NCI-H1048 (cell line): ENCODE measurements at places on chromosomes 6 and 20.
A peak's percentile ranks its signal among the peaks of the same experiment; 100 is the strongest.

DNA sequence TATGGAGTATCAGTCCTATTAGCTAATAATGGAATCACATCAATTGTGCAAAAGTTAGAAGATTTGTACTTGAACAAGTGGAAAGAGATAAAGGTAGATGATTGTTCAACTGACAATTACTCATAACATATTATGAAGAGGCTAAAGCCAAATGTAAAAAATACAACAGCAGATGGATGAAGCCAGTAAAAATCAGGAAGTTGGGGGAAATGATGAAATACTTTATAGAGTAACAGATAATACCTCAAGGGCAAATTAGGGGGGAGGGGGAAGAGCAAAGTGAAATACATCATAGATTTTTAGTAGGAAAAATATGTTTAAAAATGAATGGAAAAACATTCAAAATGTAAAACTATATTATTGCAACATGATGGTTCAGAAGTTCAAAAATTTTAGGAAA, 114.0 kb downstream of the PDSS2 start:
- DNase-seq: no peak

DNA sequence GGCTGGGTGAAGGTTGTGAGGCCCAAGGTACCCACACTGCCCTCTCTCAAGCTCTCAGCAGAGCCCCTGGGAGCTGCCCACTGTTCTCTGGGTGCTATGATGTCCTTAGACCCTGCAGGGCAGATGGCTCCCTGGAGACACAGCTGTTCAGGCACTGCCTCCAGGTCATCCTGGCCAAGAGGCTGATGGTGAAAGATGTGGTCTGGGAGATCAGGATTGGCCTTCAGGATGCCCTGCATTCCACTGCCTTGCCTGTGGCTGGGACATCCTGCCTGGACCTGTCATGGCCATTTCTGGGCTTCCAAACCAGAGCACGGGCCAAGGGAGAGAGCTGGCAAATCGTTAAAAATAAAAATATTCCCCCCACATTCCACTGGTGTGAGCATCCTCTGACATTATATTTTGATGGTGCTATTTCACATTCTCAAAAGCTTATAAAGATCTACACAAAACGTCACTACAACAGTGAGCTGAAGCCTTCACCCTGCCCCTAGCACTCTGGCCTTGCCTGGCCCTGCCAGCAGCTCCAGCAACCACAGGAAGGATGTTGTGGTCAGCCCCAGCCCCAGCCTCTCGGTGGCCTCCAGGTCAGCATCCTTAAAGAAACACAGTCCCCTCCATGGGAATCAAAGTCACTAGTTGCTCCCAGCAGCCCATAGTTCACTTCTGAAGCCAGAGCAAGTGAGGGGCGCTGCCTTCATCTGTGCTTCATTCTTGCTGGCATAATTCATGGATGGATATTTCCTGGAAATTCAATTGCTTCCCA, 13.5 kb upstream of the KCNK16 start:
- no peak for DNase-seq

GRCh38 chr6:79888587-79888986, 58.8 kb downstream of the ELOVL4 start:
- DNase-seq: no peak

DNA sequence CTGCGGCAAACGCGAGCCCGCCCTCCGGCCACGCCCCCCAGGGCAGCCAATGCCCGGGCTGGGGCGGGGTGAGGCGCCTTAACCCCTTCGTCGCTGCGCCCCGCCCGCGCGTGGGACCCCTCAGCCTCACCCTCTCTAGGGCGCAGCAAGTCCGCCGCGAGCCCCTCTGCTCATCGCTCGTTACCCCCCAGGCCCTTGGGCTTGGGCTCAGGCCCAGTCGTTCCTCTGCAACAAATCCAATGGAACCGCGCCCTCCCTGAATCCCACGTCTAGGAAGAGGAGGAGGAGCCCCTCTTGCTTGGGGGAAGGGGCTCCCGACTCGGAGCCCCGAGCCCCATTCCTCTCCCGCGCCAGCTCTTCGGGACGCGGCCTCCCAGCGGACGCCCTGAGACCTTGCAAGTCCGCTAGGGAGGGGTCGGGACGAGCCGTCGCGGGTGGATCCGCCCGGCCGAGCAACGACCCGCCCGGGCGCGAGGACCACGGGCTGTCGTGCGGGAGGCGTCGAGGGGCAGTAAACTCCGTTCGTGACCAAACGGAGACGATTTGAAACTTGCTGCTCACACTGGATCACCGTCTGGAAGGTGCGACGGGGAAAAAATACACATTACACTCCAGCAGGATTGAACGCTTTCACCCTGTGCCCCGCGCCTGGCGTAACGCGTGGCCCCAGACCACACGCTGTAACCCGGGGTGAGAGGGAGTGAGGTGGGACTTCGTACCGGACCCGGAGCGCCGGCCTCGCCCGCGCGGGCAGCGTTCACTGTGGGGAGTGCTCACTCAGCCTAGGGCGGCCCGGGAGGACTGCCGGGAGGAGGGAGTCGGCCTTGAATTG, 477 bp upstream of the LZTS3 start:
- DNase-seq: peak; percentile 70

DNA sequence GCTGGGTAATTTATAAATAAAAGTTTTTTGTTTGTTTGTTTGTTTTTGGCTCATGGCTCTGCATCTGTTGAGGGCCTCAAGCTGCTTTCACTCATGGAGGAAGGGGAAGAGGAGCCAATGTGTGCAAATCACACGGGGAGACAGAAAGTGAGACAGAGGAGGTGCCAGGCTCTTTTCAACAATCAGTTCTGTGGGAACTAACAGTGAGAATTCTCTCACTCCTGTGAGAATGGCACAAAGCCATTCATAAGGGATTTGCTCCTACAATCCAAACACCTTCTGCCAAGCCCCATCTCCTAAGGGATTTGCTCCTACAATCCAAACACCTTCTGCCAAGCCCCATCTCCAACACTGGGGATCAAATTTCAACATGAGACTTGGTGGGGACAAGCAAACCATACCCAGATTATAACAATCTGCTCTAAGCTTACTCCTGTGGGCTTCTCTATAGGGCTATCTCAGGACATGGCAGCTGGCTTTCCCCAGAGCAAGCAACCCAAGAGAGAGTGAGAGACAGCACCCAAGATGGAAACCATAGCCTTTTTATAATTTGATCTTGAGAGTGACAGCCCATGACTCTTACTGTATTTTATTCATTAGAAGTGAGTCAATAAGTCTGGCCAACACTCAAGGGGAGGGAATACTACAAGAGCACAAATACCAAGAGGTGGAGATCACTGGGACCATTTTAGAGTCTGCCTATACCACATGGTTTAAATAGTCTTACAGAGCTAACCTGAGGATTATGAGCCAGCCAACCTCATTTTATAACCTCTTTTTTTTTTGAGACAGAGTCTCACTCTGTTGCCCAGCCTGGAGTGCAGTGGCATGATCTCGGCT, 22.8 kb upstream of the LRRC1 start:
- DNase-seq: no peak

DNA sequence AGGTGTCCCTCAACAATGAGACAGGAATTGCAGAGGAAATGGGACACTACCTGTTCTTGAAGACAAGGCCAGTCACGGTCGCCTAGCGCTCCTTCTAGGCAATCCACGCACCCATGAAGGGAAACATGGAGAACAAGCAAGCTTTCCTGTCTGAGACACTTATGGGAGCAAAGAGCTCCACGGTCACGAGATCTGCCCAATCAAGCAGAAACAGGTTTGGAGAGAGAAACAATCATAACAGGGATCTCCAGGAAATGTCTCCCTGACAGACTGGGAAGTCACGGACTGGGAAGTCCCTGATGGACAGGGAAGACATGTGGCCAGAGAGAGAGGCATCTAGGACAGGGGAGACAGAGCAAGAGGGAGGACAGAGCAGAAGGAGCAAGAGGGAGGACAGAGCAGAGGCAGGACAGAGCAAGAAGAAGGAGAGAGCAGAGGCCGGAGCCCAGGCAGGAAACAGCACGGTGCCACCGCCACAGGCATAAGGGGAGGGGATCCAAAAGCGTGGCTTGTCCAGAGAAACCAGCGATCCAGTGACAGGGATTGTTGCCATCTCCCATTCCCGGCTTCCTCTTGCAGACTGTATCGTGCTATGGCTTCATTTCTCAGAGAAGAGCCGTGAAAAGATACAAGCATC, 167.8 kb upstream of the ZNF337 start:
- DNase-seq: no peak

- DNase-seq: no peak
Measured at GRCh38 chr20:45780159-45780558, 11.5 kb downstream of the WFDC3 start.

DNA sequence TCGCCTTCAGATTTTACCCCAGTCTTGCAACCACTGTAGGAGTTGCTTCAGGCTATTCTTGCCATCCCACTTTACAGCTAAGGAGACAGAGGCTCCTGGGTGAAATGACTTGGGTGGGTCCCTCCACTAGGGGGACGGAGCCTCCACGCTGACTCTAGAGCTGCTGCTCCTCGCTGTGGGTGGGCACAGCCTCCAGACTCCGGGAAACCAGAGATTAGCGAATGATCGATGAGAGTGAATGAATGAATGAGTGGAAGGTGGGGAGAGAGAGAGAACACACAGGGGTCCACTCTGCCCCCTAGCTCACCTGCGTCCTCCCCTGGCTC, 10.4 kb downstream of the ZBP1 start:
- DNase-seq: no peak

DNA sequence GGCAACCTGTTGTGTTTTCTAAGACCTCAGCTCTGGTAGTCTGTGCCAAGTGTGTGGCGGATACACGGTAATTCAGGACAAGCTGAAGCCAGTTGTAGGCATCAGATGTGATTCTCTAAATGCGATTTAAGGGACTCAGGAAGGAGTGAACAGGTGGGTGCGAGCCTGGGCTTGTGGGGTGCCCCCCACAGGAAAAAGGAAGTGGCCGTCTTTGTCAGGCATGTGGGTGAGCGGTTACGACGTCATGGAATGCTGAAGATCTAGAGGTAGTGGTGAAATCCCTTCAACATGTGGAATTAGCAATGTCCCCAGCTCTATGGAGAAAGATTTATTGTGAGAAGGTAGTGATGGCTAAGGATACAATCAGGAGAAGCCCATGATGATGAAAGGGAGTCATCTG, 95.1 kb upstream of the EXOC2 start:
- no peak for DNase-seq

GRCh38 chr20:59105581-59105980, 58.0 kb upstream of the ZNF831 start:
- no peak for DNase-seq

DNA sequence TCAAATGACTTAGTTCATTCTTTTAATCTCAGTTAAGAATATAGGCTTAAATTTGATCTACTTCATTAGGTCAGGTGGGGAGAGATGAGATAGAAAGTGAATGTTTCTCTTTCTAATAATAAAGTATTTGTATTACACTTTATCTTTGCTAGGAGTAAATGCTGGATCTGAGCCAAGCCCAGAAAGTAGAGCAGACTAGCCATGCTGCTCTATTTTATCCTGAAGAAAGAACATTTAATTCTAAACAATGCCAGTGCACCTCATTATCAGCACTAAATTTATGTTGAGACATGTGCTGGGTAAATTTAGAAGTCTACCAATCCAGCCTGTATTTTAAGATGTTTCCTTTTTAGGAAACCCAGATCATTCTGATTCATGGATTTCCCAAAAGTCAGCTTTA, 43.5 kb downstream of the AKIRIN2 start:
- no peak for DNase-seq

DNA sequence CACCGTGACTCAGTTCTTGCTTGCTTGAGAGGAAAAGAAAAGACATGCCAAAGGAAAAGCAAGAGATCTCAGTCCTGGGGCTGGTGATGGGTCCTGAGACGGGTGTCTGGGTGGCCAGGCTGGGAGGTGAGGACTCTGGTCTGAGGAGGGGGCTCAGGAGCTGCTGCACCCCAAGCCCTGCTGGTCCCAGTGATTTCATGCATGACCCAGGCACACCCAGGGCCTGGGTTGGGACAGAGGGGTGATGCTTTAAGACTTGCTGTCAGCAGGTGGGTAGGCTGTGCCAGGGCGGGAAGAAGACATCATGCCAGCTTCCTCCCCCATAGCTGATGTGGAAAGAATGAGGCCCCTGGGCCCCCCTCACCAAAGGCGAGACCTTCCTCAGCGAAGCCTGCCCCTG, 65.1 kb upstream of the PMEPA1 start:
- no peak for DNase-seq

DNA sequence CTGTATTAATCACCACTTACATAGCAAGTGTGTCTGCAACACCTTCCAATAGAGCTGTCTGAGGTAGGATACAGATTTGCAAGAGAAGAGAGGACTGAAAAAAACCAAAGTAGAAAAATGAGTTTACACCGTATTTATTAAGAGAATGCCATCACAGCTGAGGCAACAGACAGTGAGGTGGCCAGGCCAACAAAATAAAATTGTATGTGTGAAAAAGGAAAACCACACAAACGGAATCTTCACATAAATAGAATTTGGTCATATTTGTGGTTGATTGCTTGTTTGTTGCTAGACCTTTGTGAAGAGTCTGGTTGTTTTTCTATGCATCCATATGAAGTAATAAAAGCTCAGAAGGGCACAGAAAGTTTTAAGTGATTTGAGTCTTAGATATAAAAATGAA, 157.8 kb upstream of the TSHZ2 start:
- DNase-seq: no peak

- DNase-seq: no peak
Measured at GRCh38 chr6:70215460-70216108, 87.3 kb downstream of the COL9A1 start.

DNA sequence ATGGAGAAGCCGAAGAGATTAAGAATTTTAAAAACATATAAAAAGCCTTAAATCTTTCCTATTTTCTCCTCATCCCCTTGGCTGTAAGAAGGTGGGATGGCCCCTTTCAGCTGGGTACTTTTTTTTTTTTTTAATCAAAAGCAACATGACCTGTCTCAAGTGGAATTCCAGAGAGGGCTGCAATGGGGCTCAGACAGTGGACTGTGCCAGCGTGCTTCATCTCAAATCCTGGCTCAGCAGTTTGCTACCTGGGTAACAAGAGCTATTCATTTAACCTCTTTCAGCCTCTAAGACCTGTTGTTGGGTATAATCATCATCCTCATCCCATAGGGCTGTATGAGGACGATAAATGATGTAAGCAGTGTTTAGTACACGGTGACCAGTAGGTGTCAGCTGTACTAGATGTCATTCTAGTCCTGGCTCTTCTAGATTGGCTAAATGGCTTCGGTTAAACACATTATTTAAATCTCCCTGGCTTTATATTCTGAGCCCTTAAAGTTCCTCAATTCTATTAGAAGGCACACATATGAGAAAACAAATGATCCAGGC, 6.9 kb upstream of the PPP1R3G start:
- no peak for DNase-seq

- no peak for DNase-seq
Measured at GRCh38 chr20:43722153-43722505, 4.7 kb downstream of the GTSF1L start.

GRCh38 chr6:55450005-55450404, 122.7 kb downstream of the GFRAL start:
- DNase-seq: no peak
